Heart right ventricle (tissue), 16 donors: ENCODE measurements at places on chromosomes 7 and 10.

DNA sequence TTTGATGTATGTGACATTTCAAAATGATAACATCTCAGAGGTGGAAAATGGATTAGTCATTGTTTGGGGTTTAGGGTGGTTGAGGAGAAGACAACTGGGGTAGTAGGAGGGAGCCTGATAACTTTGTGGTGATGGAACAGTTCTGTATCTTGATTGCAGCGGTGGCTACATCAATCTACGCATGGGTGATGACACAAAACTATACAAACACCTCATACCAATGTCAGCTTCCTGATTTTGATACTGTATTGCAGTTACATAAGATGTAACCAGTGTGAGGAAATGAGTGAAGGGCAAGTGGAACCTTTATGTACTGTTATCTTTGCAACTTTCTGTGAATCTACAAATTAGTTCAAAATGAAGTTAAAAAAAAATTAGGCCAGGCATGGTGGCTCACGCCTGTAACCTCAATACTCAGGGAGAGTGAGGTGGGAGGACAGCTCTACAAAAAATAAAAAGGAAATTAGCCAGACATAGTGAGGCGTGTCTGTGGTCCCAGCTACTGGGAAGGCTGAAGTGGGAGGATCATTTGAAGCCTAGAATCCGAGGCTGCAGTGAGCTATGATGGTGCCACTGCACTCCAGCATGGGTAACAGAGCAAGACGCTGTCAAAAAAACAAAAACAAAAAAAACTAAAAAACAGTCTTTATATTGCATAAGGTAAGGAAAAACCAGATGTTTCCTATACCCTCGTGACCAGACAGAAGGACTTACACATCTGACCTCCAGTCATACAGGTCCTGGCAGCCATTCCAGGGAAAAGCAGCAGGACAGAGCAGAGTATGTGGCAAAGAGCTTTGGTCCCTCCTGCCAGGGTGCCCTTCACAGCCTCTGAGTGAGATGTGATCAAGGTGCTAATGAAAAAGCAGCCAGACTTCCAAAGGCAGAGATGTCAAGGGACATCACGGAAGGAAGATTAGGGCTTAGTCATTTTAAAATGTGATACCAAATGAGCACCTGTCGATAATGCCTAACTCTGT is 50.8 kb downstream of the CYTH3 start:
- no peak for DNase-seq

DNA sequence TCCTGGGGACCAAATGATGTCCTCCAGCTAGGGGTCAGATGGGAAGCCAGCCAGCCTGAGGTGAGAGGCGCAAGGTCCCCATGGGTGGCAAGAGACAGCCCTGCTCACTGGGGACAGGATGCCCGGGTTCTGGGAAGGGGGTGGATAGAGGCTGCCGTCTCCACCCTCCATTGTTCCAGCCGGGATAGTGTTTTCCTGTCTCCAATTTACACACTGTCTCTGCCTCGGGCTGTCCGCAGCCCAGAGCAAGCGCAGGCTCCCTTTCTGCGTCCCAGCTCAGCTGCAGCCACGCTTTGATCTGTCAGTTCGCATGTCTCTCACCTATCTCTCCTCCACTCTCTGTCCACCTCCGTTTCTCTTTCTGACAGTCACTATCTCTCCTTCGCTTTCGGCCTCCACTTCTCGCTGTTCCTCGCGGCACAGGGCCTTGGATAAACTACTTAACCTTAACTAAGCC is 2.1 kb downstream of the EPHB4 start:
- peak; percentile 69 for DNase-seq

DNA sequence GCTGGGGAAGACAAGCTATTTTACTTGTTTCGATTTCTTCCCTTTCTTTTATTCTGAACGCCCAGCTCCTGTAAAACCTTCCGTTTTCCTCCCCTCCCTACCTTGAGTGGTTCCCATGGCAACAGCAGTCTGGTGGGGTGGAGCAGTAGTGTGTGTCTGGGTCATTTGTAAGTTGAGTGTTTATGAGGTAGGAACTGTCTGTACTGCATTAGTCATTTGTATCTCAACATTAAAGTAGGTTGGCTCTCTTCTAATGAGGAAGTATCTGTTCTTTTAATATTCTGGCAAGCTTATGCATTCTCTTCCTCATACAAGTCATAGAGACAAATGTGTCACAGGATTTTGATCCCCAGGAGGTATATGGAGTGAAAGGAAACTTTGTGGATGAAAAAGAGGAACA is 85.3 kb upstream of the CCDC6 start:
- DNase-seq, result no peak

DNA sequence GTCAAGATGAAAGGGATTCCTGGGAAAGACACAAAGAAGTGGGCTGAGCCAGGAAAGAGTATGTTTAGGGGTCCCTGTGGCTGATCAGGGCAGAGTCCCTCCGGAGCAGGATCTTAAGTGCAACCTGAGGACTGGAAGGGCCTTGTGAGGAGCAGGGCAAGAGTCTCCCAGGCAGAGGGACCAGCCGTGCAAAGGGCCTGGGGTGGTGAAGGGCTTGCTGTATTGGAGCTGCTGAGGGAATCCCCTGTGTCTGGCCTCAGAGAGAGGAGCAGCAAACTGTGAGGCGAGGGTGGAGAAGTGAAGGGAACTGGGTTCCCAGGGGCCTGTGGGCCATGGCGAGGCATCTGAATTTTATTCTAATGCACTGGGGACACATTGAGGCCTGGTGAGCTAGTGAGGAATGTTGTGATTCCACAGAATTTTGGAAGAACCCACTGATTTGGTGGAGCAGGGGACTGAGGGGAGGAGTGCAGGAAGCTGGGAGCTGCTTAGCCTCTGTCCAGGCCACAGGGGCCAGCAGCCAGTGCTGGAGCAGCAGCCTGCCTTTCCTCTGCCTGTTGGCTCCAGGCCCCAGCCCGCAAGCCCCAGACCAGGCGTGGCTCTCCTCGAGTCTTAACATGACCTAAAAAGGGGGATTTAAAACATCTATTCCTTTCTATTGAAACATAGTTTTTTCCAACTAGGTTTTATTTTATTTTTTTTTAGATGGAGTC is 138.4 kb upstream of the IGFBP3 start:
- DNase-seq, result peak; percentile 48

- no peak for DNase-seq
Observed at GRCh38 chr10:118405928-118406327, 63.8 kb upstream of the FAM204A start.
